ENCODE measurements at places on chromosomes 5 and 9.

DNA sequence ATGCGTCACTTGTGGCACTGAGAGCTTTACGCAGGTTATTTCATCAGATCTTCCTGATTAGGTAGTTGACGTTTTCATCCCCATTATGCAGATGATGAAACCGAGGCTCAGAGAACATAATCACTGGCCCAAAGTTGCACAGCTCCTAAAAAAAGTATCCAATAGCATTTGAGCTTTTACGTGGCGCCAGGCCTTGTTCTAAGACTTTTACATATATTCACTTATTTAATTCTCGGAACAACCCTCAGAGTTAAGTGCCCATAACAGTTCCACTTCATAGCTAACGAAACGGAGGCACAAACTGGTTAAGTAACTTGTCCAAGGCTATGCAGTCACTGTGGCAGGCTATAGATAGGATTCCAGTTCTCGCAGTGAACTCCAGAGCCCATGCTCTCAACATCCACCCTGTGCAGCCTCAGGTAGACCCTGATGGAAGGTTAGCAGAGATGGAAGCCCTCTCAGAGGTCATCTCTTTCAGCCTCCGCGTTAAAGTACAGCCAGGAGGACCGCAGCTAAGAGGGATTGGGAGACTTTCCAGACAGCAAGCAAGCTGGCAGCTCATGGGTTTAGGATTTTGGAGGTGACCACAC, 39.3 kb downstream of the AMBP start:
- no peak for DNase-seq

- DNase-seq, result no peak
Observed at GRCh38 chr5:146894753-146895521, 16.4 kb upstream of the PPP2R2B start.

DNA sequence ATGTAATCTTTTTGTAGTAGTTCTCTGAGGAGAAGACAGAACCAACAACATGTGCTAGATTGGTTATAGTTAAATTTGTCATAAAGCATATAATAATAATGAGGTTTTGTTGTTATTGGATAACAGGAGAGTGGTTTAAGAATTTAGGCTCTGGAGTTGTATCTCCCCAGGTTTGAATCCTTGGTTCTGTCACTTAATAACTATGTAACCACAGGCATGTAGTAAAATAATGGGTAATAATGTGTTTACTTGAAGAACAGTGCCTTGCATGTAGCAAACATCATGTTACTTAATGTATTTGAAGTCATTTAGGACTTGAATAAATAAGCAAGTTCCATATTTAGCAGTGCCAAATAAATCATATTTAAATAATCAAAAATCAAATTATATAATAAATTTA, 55.8 kb downstream of the NSD1 start:
- no peak for DNase-seq

DNA sequence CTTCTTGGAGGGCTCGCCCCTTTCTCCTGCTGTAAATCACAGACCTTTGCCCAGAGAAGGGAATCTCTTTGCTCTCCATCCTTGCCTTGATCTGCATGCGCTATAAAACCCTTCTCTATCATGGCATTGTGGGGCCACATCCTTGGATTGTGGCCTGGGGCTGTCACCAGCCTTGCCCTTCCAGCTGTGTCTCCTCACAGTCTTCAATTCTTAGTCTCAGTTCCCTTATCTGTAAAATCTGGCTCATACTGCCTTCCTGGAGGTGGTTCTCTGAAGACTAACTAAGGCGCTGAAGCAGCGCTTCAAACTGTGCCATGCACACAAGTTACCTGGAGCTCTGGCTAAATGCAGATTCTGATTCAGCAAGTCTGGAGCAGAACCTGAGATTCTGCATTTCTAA, 53.4 kb upstream of the RARS1 start:
- no peak for DNase-seq

GRCh38 chr9:127968042-127968441, 12.7 kb downstream of the EEIG1 start:
- no peak for DNase-seq

- no peak for DNase-seq
Observed at GRCh38 chr9:93291536-93292287, 107.8 kb downstream of the WNK2 start.

DNA sequence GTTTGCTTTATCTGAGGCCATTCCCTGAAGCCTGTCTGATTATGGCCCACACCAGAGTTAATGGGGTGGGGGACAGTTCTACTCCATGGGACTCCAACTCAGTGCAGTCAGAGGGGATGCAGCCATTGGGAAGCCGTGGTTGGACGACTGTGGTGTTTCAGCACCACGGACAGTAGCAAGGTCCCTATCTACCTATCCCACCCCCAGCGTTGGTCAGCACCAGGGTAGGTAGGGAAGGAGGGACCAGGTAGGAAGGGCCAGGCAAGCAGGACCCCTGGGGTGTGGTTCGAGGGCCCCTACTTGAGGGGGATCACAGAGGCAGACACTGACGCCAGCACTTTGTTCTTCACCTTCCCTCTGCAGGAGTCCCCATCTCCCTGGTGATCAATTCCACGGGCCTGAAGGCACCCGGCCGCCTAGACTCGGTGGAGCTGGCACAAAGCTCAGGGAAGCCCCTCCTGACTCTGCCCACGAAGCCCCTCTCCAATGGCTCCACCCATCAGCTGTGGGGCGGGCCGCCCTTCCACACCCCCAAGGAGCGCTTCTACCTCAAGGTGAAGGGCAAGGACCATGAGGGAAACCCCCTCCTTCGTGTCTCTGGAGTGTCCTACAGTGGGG, 33.2 kb downstream of the HMCN2 start:
- DNase-seq, result no peak

- DNase-seq, result no peak
Observed at GRCh38 chr5:173161148-173161547, 16.8 kb downstream of the BNIP1 start.

GRCh38 chr5:114319821-114320220, 42.0 kb upstream of the KCNN2 start:
- DNase-seq, result no peak

GRCh38 chr5:103523319-103523718, 39.3 kb downstream of the NUDT12 start:
- no peak for DNase-seq

Measured in stimulated activated naive CD4-positive, alpha-beta T cell (primary cell).